ENCODE measurements at places on chromosomes 5 and 9.

DNA sequence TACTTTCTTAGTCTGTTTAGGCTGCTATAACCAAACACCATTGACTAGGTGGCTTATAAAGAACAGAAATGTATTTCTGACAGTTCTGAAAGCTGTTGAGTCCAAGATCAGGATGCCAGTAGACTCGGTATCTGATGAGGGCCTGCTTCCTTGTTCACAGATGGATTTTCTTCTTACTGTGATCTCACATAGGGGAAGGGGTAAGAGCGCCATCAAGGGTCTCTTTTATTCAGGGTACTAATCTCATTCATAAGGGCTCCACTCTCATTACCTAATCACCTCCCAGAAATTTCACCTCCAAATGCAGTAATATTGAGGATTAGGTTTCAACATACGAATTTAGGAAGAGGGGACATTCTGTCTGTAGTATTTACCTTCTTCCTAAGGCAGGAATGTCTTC lies 384.0 kb upstream of the DMAC1 start:
- DNase-seq: no peak
- H3K27me3 ChIP-seq: no peaks in the 10 kb centered on the region
- no peak overlapping the region for H3K27ac ChIP-seq
- no peaks in the 10 kb centered on the region for H3K4me1 ChIP-seq
- H3K36me3 ChIP-seq: no peaks in the 10 kb centered on the region
- H3K4me3 ChIP-seq: no peak overlapping the region

- H3K36me3 ChIP-seq: no peaks in the 10 kb centered on the region
- no peak overlapping the region for H3K27ac ChIP-seq
- no peaks in the 10 kb centered on the region for H3K27me3 ChIP-seq
- no peak overlapping the region for H3K4me3 ChIP-seq
Measured at GRCh38 chr9:132003896-132004295, 75.8 kb downstream of the MED27 start.

- no peak overlapping the region for H3K4me3 ChIP-seq
- peaks cover 18% of the 10 kb centered on the region for H3K4me1 ChIP-seq
- H3K27me3 ChIP-seq: no peaks in the 10 kb centered on the region
- peak overlapping the region; percentile 68 for H3K27ac ChIP-seq
- DNase-seq: no peak
- H3K36me3 ChIP-seq: no peaks in the 10 kb centered on the region
Measured at GRCh38 chr5:78504704-78505677, 143.6 kb downstream of the LHFPL2 start.

GRCh38 chr5:166906991-166907713 lies 1384.3 kb upstream of the WWC1 start:
- H3K27ac ChIP-seq: no peak overlapping the region
- no peak overlapping the region for H3K4me3 ChIP-seq
- no peaks in the 10 kb centered on the region for H3K4me1 ChIP-seq
- no peaks in the 10 kb centered on the region for H3K27me3 ChIP-seq

DNA sequence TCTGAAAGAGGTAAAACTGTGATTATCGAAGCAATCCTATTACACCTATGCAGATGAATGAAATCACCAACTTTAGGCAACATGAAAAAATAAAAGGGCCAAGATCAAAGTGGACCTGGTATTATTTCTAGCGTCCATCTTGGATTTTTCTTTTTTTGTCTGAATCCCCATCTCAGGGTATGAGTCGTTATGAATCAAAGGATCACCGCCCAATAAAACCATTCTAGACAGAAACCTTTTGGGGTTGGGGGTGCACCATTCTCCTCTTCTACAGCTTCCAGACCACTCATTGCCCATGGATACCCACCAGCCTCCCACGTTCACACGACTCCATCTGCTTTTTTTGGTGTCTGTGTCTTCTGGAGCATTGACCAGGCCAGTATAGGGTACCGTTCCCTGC lies 33.4 kb downstream of the MAP1B start:
- H3K4me1 ChIP-seq: no peaks in the 10 kb centered on the region
- no peak for DNase-seq
- H3K27me3 ChIP-seq: no peaks in the 10 kb centered on the region
- no peak overlapping the region for H3K4me3 ChIP-seq
- no peaks in the 10 kb centered on the region for H3K36me3 ChIP-seq
